Umbilical cord (tissue), 2 donors: ENCODE measurements at places on chromosomes 7 and 10. TPM values are rescaled to one million over a fixed set of nuclear protein-coding genes. Genes with fewer than 3 reads are reported as not detected.

Gene GSDME
- total RNA-seq: 31.8 TPM

Gene TEX36
- total RNA-seq: not detected

Gene TMEM236
- 1.2 TPM for total RNA-seq

Gene TMEM130
- 0.48 TPM for total RNA-seq

Gene ACSM6
- 0.96 TPM for total RNA-seq

Gene PLAU
- total RNA-seq: 20.5 TPM

Gene CLDN4
- total RNA-seq: 17.6 TPM

Gene CALHM3
- not detected for total RNA-seq

Gene GJD4
- total RNA-seq: 0.48 TPM

Gene NEUROG3
- total RNA-seq: 0.48 TPM

Gene BHLHA15
- total RNA-seq: not detected

Gene AOAH
- total RNA-seq: 2.6 TPM

Gene EPHA1
- total RNA-seq: 0.48 TPM

Gene PNLIPRP1
- total RNA-seq: 2.9 TPM

Gene CCZ1B
- total RNA-seq: 75.4 TPM

Gene GRM3
- 1.7 TPM for total RNA-seq

Gene CC2D2B
- total RNA-seq: 14.4 TPM

Gene TRIM73
- 1.9 TPM for total RNA-seq

Gene GFRA1
- total RNA-seq: 7.2 TPM

Gene BAIAP2L1
- total RNA-seq: 1.2 TPM

Gene TAS2R41
- 2.6 TPM for total RNA-seq

Gene PALD1
- total RNA-seq: 4.8 TPM

Gene MMRN2
- 29.1 TPM for total RNA-seq

Gene AS3MT
- 4.8 TPM for total RNA-seq

Gene CDH23
- total RNA-seq: 7.0 TPM

Gene PTPN20
- total RNA-seq: 11.1 TPM

Gene NOS3
- total RNA-seq: 4.6 TPM

Gene RASA4B
- total RNA-seq: 1.4 TPM

Gene FXYD4
- not detected for total RNA-seq

Gene CREB5
- 17.8 TPM for total RNA-seq

Gene SPDYE9
- 1.7 TPM for total RNA-seq

Gene ZNF239
- total RNA-seq: 2.6 TPM

Gene SLC18A3
- not detected for total RNA-seq

Gene RPEL1
- 3.9 TPM for total RNA-seq

Gene ZFYVE27
- 11.6 TPM for total RNA-seq

Gene ACHE
- total RNA-seq: not detected

Gene LLCFC1
- total RNA-seq: not detected

Gene ANKRD30A
- total RNA-seq: 0.72 TPM

Gene WDR11
- 54.7 TPM for total RNA-seq

Gene KNDC1
- total RNA-seq: 4.8 TPM

Gene WDFY4
- total RNA-seq: 4.6 TPM

Gene ICA1
- 4.3 TPM for total RNA-seq

Gene MMP21
- total RNA-seq: not detected

Gene GHRHR
- total RNA-seq: 2.4 TPM

Gene NYAP1
- total RNA-seq: 3.6 TPM

Gene ZPBP
- total RNA-seq: not detected

Gene RELN
- 1.2 TPM for total RNA-seq

Gene TBXAS1
- total RNA-seq: 19.3 TPM

Gene PDE6C
- total RNA-seq: 1.2 TPM

Gene OPN4
- total RNA-seq: 0.48 TPM

Gene TMEM140
- 3.1 TPM for total RNA-seq

Gene NPY4R
- total RNA-seq: not detected

Gene CPN1
- not detected for total RNA-seq

Gene GLI3
- 17.1 TPM for total RNA-seq

Gene FOXI2
- not detected for total RNA-seq

Gene AFAP1L2
- total RNA-seq: 23.1 TPM
